ENCODE measurements at places on chromosomes 12 and 14.

DNA sequence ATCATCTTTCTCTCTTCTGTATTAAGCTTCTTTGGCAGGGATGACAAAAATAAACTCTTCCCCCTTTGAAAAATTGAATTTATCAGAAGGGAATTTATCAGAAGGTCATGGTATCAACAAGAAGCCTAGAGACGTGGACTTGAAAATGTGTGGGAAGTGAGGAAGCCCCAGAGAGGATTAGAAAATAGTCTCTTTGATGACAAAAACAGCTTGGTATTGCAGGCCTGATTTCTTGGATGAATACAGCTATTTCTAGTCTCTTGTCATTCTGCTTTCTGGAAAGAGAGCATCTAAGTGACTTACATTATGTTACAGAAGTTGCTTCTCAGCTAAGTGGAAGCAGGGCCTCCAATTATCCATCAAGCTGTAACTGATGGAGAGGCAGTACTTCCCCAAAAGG lies 111.1 kb downstream of the KITLG start:
- DNase-seq: no peak

DNA sequence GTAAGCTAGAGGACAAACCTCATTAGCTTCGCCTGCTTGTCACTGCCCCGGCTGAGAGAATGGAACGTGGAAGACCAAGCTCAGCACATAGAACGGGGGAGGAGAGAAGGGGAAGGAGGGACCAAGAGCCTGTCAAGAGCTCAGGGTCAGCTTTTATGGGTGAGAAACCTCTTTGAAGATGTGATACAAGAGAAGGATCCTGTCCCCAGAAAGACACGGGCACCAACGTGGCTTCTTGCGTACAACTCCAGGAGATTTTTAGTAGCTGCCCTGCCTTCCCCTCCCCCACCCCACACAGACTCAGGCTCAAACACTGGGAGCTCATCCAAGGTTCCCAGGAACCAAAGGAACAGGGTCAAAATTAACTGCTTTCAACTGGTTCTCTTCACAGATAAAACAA lies 34.7 kb downstream of the APPL2 start:
- no peak for DNase-seq

GRCh38 chr14:80787876-80788275 lies 153.7 kb downstream of the CEP128 start:
- no peak for DNase-seq

- no peak for DNase-seq
Observed at GRCh38 chr14:35406506-35407305, 2.2 kb upstream of the NFKBIA start.
